ENCODE measurements at places on chromosomes 2 and 18.
A peak's percentile ranks its signal among the peaks of the same experiment; 100 is the strongest.

- DNase-seq: no peak
Observed at GRCh38 chr2:28311660-28312249, 80.9 kb upstream of the FOSL2 start.

- peak; percentile 73 for DNase-seq
Observed at GRCh38 chr18:657311-658000, at the start of gene TYMS. Gene TYMS (plus strand): TSS chr18:657653. CDS start chr18:657743, 90 bp downstream.

GRCh38 chr18:62596145-62597005, 73.5 kb downstream of the ZCCHC2 start:
- peak; percentile 21 for DNase-seq

DNA sequence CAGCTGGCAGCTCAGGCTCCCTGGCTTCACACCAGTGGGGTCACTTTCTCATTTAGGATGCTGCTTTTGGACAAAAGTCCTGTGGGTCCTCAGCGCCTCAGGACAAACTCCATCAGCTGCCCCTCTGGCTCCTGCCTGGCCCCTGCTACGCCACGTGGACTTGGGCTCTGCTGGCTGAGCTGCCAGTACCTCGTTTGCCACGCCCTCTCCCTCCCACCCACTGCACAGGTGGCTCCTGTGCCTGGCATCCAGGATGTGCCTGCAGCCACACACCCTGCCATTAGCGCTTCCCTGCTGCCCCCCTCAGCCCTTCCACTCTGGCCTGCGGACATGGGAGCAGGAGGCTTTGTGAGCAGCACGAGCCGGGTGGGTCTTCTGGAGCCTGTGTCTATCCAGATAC, 118.9 kb downstream of the ZNF236 start:
- no peak for DNase-seq

DNA sequence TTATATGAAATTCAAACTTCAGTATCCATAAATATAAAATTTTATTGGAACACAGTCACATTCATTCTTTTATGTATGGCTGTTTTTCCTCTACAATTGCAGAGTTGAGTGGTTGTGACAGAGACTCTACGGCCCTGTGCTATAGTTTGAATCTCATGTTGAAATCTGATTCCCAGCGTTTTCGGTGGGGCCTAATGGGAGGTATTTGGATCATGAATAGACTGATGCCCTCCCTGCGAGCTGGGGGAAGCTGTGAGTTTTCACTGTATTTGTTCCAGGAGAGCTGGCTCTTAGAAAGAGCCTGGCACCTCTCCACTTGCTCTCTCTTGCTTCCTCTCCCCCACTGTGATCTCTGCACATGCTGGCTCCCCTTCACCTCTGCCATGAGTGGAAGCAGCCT, 1.7 kb downstream of the PFN4 start:
- no peak for DNase-seq

GRCh38 chr2:235212501-235213158, 260.8 kb downstream of the SH3BP4 start:
- no peak for DNase-seq

GRCh38 chr2:71070294-71071093, 2.0 kb downstream of the NAGK start:
- DNase-seq: peak; percentile 46

DNA sequence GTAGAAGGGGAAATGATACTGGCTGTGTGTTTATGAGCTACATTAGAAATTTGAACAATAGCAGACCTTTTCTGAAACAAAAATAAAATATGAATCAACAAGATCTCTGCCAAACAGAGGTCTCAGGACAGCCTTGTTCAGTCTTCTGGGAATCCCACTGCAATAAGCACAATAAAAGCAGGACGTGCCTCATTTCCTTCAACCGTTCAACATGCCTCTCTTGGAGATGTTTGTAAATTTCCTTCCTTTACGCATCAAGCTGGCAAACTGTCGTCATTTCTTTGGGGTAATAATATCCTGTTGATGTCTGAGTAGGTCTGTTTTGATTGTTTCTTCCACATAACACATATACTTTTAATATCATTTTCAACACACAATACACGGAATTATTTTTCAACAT, 77.2 kb downstream of the TCF4 start:
- DNase-seq: peak; percentile 84

DNA sequence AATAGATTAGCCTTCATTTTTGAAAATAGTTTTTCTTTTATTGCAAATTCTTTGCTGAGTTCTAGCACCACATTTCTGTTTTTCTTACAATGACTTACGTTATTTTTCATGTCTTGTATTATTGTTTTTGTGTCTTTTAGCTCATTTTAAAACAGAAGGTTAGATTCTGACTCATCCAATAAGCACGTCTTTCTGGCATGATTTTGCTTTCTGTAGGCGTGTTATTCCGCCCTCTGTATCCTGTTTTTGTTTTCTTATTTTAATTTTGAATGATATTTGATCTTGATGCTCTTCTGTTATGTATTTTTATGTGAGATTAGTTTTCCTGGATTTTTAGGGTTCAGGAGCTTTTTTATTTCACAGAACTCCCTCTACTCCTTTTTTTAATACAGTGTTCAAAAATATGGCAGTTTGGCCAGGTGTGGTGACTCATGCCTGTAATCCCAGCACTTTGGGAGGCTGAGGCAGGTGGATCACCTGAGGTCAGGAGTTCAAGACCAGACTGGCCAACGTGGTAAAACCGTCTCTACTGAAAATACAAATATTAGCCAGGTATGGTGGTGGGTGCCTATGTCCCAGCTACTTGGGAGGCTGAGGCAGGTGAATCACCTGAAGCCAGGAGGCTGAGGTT, 145.0 kb downstream of the CLIP4 start:
- peak; percentile 33 for DNase-seq

- DNase-seq: no peak
Observed at GRCh38 chr2:35960596-35960995, 395.0 kb upstream of the CRIM1 start.

DNA sequence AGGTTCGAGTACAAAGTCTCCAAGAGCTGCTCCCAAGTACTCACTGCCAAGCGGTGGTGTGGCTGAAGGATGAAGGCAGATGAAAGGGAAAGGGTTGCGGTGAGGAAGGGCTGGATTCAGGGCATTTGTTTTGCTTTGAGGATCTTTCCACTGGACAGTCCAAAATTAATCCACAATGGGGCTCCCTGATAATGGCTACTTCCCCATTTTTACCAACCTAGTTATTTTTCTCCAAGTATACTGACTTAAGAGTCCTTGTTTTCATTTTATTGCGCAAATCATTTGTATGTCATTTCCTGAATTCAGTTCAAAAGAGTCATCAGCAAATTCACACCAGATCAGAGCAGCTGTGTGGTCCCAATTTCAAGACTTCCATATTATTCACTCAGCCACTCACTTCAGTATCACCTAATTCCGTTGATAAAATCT, 464 bp upstream of the SESTD1 start:
- peak; percentile 76 for DNase-seq

DNA sequence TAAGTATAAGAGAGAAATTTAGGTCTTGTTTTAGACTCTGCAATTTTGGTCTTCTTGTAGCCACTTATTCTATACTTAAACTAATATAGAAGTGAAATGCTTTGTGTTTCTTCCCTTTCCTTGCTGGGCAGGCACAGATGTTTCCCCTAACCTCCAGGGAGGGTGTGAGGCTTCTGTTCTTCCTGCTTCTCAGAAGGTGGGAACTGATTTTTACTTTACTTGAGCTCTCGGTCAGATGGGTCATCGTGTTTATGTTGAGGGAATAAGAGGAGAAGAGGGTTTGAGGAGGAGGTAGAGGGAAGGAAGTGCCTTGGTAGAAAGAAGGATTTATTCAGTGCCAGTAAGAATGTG, 92.5 kb upstream of the CXCR4 start:
- no peak for DNase-seq

- no peak for DNase-seq
Observed at GRCh38 chr18:35454803-35455202, 43.0 kb downstream of the INO80C start.

DNA sequence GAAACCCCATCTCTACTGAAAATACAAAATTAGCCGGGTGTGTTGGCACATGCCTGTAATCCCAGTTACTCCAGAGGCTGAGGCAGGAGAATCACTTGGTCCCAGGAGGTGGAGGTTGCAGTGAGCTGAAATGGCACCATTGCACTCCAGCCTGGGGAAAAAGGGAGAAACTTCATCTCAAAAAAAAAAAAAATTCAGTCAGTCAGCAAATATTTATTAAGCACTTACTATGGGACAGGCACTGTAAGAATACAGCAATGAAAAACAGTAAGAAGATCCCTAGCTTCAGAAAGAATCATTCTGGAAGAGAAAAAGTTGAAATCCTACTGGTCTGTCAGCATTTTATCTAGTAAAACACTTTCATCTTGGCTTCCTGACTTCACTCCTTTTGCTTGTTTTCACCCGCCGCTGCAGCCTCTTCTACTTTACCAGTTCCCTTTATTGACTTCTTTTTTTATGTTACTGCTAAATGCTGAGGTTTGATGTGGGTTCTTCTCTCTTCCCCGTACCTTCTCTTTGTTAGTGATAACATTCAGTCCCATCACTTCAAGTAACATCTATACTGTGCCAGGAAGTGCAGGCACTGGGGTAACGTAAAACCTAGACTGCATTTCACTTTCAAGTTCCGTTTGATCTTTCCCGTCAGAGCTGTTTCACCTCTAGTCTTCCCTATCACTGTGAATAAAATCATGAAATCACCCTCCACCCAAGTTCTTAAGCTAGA, 10.8 kb upstream of the TAF4B start:
- no peak for DNase-seq

DNA sequence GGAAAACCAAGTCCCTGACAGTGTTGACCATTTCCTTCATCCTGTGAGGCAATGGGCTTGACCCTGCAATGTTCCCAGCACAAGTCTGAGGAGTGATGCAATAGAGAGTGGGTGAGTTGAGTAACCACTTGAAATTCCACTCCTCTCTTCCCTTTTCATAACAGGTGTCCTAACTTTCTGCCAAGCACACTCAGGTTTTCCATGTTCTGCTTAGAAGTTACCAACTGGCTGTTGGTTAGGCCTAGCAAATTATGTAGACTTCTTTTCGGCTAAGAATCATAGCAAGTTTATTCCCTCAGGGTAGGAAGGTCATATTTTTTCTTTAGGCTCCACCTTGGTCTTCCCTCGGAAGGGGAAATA, 11.5 kb downstream of the GNLY start:
- peak; percentile 76 for DNase-seq

DNA sequence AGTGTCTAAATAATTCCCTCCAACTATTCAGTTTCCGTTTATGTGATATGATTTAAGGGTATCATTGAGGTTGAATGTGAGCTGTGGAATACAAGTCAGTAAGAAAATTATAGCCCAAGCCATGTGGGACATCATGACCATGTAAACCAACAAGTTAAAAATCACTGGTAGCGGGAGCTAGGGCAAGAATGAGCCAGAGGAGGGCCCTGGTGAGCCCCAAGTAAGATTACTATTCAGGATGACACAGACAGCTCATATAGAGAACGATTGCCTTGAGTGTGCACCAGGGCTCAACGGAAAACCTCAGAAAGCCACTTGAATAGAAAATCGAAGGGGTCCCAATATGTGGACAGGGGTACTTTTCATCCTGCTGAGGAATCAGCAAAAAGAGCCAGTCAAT, 87.8 kb upstream of the RBMS1 start:
- DNase-seq: no peak

DNA sequence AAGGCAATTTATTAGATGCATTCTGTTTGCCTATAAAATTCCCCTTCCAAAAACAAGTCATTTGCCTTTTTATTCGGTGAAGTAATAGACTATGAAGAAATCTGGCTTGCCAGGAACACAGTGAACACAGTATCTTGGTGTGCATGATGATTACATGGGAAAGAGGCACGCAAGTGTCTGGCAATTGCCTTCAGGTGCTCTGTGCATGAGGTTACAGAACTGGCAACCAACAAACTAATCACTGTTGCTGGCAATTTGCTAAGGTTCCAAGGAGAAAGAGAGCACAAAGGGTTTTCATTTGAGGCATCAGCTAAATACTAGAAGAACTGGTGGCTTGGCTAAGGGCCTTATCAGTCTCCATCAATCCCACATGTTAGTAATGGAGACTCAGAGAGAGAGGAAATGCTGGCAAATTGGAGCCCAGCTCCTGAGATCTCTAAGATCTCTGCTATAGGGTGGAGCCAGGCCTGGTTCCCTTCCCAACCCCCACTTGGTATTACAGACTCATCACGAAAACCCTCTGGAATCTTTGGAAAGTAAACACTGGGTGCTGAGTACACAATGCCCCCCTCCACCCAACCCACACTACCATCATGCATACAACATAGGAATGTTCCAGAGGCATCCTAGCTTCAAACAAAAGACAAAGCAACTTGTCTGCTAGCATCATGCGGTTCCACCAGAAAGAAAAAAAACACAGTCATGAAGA, 10.4 kb downstream of the RNF152 start:
- peak; percentile 75 for DNase-seq

DNA sequence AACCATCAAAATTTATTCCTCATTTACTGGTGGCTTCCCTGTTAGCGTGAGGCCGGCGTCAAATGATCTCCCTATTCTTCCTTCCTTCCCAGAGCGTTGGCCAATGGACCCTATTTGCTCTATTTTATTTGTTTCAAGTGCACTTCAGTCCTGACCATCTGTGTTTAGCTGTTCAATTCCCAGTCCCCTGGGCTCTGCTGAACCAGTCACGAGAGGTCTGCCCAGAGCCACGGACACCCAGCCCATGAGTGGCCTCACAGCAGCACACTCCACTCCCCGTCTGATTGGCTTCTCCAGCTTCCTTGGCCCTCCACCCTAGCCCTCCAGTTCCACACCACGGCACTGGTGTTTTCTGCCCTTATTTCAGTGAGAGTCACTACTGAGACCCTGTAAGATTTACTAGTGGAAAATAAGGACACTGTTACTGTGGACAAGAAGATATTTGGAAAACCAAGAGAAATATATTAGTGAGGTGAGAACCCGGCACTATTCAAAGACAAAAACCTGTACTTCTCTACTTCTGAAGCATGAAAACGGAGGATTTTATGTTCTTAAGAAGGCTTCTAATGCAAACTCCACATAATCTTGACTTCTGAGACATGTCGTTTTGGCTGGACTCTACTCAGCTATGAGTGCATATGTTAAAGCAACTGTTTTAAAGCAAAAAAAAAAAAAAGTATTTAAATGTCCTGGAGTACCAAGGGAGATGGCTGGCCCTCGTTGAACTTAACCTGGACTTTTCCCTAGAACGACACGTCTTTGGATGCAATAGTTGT, 86.6 kb downstream of the COL6A3 start:
- no peak for DNase-seq

GRCh38 chr2:111678651-111679050, 205.3 kb downstream of the ANAPC1 start:
- peak; percentile 47 for DNase-seq

- peak; percentile 84 for DNase-seq
Observed at GRCh38 chr2:118123561-118124232, 35.4 kb downstream of the INSIG2 start.

DNA sequence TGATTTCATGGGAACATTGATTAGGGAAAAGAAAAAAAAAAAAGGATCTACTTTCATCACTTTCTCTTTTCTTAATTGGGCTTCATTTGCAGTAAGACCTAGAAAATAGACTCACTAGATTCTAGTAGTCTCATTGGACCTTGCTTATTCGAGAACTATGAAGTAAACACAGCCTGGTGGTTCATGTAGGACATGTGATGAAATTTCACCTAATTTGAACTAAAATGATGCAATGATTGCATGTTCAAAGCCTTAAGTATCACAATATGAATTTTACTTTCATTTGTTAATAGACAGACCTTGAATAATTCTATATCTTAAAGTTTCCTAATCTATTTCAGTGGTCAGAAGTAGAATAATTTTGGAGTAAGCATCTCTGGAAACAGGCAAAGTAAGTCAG, 688.9 kb upstream of the NRXN1 start:
- no peak for DNase-seq

GRCh38 chr18:61352611-61353010, 19.4 kb downstream of the CDH20 start:
- no peak for DNase-seq

GRCh38 chr18:3511980-3512379, 62.0 kb downstream of the TGIF1 start:
- peak; percentile 74 for DNase-seq
